ENCODE measurements at places on chromosomes 6 and 20.

DNA sequence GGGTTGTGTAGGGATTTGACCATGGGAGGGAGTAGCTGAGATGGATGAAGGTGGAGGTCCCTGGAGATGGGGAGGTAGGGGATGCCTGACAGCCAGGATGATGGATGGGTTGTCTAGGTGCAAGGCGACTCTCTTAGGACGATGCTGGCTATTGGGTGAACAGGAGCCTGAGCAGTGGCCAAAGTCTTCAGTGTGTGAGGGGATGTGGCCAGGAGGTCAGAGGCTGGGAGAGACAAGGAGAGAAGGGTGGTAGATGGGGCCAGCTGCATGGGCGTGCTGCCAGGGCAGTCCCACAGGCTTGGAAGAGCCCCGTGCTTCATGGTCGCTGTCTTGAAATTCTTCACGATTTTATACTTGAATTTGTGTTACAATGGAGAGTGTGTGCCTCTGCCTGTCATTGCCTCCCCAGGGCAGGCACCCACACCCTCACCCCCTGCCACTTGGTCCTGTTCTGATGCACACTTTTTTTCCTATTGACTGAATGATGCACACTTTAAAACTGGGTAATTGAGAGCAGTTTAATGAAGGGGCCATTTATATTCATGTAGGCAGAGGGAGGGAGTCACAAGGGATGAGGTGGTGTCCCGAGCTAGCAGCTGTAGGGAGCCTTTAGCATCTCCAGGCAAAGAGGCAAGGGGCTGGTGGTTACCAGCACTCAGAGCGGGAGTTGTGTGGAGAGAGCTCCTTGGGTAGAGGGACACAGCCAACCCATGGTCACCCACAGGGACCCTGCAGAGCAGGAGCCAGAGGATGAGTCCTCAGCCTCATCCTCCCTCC lies 120.7 kb downstream of the DHX35 start:
- DNase-seq: no peak

GRCh38 chr20:56826705-56827665 lies 197.9 kb downstream of the TFAP2C start:
- DNase-seq: no peak

DNA sequence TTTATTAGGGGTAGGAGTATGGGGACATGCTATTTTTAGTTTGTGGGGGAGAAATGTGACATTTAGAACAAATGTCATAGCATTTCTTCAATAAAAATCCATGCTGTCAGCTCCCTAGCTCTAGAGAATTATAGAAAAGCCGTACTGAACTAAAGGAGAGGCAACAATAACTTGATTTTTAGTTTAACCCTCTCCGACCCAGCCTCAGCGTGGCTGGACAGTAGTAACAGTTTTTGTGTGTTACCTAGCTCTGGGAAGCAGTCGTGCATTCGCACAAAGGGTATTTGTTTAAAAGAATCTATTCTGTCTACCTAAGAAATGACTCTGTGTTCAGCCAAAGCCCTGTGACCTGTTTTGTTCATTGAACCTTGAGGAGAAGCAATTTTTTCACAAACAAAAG lies 442.4 kb upstream of the SOX4 start:
- DNase-seq: peak; percentile 16

- DNase-seq: no peak
Observed at GRCh38 chr6:83273596-83273995, 80.4 kb downstream of the RWDD2A start.

GRCh38 chr20:11852189-11852588 lies 65.5 kb upstream of the BTBD3 start:
- no peak for DNase-seq
